SHP77 treated with DMSO at 0.1 percent for 48 hours (cell line): ENCODE measurements at places on chromosomes 1 and 21.

GRCh38 chr1:1040004-1040991, 20.4 kb downstream of the AGRN start:
- DNase-seq, result no peak

- no peak for DNase-seq
These were observed 14.4 kb downstream of the COL16A1 start for GRCh38 chr1:31689379-31689778.

DNA sequence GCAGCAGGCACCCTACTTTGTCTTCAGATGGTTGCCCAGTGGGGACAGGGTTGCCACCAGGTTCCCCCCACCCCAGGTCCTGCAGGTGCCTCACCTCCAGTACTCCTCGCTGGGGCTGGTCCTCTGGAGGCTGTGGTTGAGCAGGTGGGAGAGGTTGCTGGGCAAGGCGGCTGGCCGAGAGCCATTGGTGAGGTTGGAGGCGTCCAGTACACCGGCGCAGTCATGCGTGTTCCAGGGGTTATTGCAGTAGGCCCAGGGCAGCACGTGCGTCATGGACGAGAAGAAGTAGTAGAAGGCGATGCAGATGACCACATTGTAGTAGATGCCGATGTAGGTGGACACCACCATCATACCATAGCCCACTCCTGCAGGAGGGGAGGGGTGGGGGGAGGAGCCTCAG, 16.9 kb downstream of the CCDC24 start:
- DNase-seq, result no peak

DNA sequence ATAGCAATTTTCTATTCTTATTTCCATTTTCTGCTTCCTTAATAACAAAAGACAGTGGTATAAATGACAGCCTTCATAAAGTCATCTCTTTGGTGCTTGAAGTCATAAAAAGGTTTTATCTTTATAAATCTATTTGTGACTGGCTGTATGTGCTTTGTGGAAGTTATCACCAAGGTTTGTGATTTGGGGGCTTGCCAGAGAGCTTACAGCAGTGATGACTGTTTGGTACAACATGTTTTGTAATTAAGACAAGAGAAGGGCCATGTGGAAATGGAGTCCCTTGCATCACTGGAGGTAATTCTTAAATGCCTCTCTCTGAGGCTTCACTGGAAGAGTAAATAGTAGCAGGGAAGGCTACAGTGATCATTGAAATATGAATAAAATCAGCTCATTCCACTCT, 2.7 kb downstream of the SLC35F3 start:
- DNase-seq, result no peak

- DNase-seq, result no peak
These were observed 363.6 kb downstream of the PBX1 start for GRCh38 chr1:164922585-164922984.

- no peak for DNase-seq
These were observed 10.4 kb downstream of the OLIG1 start for GRCh38 chr21:33080376-33080775.

GRCh38 chr1:16198444-16199156, 13.9 kb downstream of the ARHGEF19 start:
- no peak for DNase-seq

DNA sequence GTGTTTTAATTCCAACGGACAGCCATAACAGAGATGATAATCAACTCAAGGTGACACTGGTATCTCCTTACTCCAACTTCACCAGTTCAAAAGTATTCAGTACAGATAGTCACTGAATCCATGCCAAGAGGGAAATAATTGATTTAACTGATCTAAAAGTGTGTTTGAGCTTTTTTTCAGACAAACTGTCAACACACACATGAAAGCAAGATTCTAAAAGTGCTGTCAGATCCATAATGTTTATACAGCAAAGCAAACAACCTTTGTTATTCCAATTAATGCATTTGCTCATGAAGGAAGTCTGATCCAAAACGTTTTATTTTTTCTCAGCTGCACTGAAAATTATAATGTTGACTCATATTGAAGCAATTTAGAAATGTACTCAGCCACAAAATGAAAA, 5.9 kb upstream of the PRKAA2 start:
- no peak for DNase-seq

DNA sequence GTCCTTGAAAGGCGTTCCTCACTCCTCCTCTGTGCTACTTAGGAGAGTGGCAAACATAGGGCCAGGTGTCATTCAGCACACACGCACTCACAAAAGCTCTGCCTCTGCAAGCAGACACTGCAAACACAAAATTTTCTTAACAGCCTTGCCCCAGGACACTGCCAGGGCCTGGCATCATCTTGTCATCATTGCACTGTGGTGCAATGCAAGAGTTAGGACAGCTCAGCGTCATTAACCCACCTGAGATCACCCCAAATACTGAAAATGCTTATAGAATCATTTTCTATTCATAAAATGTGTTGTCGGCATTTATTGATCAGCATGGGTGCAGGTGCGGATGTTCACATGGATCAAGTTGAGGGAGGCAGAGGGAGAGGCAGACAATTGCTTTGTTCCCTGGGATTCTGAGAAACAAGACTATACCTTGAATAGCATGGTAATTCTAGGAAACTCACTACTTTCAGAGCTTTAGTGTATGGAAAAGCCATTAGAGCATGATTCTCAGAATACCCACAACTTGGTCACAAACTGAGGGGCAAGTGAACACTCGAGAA, 3.0 kb downstream of the ADAM30 start:
- DNase-seq, result no peak

- no peak for DNase-seq
These were observed 181.3 kb downstream of the KCTD3 start for GRCh38 chr1:215748431-215748830.

- peak; percentile 52 for DNase-seq
These were observed 2.4 kb downstream of the UROD start for GRCh38 chr1:45014321-45015028.

DNA sequence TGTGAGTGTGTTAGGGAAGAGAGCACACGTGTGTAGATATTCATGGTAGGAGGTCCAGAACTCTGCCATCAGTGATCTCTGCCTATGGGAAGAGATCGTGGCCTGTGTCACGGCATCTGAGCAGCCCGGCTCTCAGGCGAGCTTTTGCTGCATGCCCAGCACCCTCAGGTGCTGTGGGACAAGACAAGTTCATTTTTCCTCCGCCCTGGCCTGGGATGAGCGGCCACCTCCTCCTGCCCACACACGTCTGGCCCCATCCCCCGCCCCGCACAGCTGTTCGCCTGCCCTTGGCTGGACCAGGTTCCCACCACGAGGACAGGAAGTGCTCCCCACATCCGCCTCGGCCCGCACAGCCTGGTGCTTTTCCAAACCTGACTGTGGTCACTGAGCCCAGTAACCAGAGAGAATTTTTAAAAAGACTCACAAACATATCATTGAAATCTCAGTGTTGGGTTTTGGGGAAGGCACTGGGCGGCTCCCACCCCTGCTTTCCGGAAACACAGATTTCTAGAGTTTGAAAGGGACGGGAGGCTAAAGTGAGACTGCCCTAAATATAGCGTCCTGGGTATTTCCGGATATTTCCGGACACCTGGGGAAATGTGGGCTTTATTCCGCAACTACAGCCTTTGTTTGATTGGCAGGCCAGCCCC, 18.0 kb downstream of the BMP8A start:
- no peak for DNase-seq

GRCh38 chr1:82269431-82269830, 468.7 kb downstream of the ADGRL2 start:
- DNase-seq, result no peak

GRCh38 chr1:76625886-76626678, 241.2 kb upstream of the ST6GALNAC5 start:
- DNase-seq, result no peak

DNA sequence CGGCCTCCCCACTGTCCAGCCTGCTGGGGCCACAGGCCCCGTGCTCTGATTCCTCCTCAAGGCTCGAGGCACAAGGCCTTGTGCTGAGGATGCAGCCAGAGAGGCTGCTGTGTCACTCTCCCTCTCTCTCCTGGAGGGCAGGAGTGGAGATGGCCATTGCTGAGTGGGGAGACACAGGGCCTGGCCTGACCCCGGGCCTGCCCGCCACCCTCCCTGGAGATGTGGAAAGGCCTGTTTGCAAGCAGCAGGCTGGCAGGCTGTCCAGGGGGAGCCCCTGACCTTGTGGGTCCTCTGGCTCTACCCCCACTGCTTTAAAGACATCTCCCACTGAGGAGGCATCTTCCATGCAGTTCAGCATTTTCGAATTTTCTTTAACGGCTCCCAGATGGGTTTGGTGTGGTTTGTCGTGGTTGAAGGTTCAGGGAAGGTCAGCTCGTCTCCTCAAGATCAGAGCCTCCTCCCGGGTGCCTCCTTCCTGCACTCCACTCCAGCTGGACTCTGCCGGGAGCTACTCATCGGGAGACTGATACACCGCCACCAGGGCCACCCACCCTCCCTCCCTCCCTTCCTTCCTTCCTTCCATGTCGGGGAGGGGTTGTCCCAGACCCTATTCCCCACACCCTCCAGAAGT, 69.1 kb downstream of the SPSB1 start:
- no peak for DNase-seq

GRCh38 chr1:14603645-14604044, 5.2 kb downstream of the KAZN start:
- DNase-seq, result no peak

DNA sequence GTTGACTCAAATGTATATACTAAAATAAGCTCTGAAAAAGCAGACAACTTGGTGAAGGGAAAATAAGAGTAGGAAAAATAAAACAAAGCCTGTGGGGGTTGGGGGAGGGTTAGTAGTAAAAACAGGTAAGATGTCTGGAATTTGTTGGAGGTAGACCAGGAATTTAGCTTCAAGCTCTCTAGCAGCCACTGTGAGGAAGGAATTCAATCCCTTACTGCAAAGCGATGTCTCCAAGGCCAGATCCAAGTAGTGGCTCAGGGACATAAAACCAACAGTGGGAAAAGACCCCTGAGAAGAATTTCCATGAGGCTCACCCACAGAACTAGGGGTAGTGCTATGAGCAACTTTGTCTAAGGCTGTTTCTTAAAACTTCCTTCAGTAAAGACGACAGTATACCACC, 7.8 kb downstream of the ANGPTL7 start:
- no peak for DNase-seq

- no peak for DNase-seq
These were observed 70.8 kb downstream of the DMRTA2 start for GRCh38 chr1:50352428-50352827.

- DNase-seq, result no peak
These were observed 1.5 kb downstream of the L1TD1 start for GRCh38 chr1:62196086-62196690.

- no peak for DNase-seq
These were observed 24.1 kb downstream of the THRAP3 start for GRCh38 chr1:36248250-36248894.

- no peak for DNase-seq
These were observed 1.5 kb downstream of the MED8 start for GRCh38 chr1:43387976-43388599.

DNA sequence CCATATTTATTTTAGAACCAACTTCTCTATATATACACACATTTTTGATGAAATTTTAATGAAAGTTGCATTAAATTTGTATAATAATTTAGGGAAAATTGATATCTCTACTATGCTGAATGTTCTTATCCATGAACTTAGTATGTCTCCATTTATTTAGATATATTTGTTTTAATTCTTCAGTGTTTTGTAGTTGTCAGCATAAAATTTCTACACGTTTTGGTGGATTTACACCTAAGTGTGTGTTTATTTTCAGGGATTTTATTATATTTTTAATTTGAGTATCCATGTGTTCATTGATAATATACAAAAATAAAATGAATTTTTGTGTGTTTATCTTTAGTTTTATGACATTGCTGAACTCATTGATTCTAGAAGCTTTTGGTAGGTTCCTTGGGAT, 36.7 kb downstream of the PCBP3 start:
- no peak for DNase-seq

GRCh38 chr1:44318097-44319088, 36.7 kb downstream of the ERI3 start:
- DNase-seq, result no peak

- DNase-seq, result no peak
These were observed 19.0 kb downstream of the RCC2 start for GRCh38 chr1:17420391-17420918.

DNA sequence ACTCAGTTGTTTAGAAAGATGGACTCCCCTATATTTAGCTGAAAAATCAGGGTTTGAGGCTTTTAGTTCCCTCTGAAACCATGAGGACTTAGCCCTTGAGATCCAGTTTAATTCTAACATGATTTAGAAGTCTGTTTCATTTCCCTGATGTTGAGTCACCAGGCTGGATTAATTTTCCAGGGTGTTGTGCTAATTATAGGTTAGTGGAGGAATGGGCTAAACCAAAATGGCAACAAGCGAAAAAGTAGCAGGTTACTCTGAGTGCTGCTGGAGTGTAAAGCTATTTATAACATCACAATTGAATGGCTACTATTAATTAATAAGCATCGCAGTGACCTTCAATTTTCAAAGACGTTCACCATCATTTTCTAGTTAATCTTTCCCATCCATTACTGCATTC, 15.5 kb upstream of the USP24 start:
- DNase-seq, result no peak

GRCh38 chr21:36980280-36981048, 14.0 kb upstream of the HLCS start:
- no peak for DNase-seq

DNA sequence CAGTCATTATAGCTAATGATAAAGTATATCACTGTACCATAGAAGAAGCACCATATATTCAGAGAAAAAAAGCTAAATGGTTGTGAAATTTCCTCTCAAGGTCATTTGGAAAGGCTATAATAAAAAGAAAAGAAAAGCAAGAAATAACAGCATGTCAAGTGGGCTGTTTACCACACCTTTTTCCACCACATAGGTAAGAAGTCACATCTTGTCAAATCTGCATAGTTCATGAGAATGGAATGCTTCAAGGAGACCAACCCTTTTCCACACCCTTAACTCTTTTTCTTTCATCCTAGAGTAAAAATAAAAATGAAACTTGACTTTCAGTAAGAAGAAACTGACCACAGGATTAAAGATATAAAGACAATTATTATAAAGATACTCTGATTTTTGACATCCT, 91.2 kb downstream of the ATP6V1G3 start:
- no peak for DNase-seq

DNA sequence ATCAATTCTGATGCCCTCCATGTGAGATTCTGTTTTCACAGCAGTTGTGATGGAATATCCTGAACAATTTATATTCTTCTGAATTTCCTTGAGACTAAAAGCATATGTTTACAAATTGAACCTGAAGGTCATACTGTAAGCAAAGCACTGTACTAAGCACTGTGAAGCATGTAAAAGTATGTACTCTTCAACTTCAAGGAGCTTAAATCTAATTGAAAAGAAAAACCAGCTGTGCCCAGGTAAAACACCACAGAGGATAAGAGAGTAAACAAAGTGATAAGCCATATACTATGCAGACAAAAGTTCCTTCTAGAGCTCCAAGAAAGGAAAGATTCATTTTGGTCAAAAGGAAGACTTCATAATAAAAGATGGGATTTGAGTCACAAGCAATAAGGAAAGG, 71.9 kb downstream of the TTLL7 start:
- DNase-seq, result no peak
